ENCODE measurements at places on chromosomes 7 and 10.

DNA sequence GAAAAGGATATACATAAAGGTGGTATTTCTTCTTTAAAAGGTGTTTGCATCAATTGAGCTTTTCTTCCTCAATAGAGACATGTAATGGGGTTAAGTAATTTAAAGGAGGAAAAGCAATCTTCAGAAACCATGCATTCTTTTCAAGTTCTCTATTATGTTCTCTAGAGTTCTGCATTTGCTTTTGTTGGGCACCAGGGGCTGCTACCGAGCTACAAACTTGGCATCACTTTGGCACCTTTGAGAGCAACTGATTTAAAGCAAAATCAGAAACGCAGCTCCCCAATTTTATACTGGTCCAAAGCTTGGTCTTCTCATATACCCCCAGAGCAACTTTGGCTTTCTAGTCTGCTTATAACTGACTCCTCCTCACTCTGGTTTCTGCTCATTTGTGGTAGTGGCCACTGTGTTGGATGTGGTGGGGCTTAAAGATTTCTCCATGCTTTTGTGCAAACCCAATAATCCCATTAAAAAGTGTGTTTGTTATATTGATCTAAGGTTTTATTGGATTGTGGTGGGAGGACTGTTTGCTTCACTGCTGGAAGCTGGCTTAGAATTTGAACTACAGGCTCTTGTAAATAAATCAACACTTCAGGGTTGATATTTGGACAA is 712.1 kb downstream of the PHTF2 start:
- H3K36me3 ChIP-seq, result no peaks in the 10 kb centered on the region
- H3K27ac ChIP-seq, result no peak overlapping the region
- no peaks in the 10 kb centered on the region for H3K4me1 ChIP-seq

DNA sequence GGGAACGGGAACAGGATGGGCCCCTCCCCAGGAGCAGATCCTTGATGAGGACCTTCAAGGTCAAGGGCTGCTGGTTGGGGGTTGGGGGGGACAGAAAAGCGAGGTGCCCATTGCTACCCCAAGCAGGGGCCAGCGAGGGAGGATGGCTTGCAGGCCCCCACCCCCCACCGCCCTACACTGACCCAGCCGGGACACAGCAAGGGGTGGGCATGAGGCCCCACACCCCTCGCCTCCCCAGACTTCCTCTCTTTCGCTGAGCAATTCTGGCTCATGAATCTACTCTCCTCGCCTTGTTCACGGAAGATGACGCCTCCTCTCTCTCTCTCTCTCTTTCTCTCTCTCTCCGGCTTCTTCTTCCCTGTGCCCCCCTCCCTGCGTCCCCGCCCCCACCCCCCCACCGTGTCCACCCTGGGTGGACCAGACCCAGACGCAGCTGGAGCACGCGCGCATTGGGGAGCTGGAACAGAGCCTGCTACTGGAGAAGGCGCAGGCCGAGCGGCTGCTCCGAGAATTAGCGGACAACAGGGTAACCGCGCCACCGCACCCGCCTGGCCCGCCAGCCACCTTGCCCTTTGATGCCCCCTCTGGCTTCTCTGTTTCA is 81.1 kb upstream of the GTF2IRD1 start:
- H3K4me1 ChIP-seq, result peaks cover 15% of the 10 kb centered on the region
- H3K27me3 ChIP-seq, result no peaks in the 10 kb centered on the region
- no peak overlapping the region for H3K4me3 ChIP-seq
- H3K36me3 ChIP-seq, result no peaks in the 10 kb centered on the region
- H3K27ac ChIP-seq, result no peak overlapping the region
- no peak for DNase-seq

DNA sequence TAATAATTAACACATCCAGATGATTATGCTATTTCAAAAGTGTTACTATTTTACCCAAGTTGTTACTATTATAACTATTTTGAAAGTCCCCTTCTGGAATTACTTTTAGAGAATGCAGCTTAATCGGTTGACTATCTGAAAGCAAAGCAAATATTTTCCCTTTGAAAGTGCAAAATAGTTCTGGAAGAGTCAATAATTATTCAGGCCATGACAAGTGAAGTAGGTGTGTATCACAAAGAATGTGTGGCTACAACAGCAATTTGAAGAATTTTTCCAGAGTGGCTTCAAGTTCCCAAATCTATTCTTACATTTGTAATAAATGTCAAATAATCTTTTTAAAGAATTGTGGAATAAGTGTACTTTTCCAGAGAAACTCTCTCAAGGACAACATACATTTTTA is 42.8 kb downstream of the RNLS start:
- no peak overlapping the region for H3K27ac ChIP-seq
- H3K27me3 ChIP-seq, result no peaks in the 10 kb centered on the region
- no peak overlapping the region for H3K4me3 ChIP-seq
- no peaks in the 10 kb centered on the region for H3K4me1 ChIP-seq

- DNase-seq, result no peak
- no peaks in the 10 kb centered on the region for H3K27me3 ChIP-seq
- peaks cover 6% of the 10 kb centered on the region for H3K36me3 ChIP-seq
Measured at GRCh38 chr7:2016021-2016631, 216.6 kb downstream of the MAD1L1 start.

- no peaks in the 10 kb centered on the region for H3K27me3 ChIP-seq
- H3K4me1 ChIP-seq, result no peaks in the 10 kb centered on the region
- no peaks in the 10 kb centered on the region for H3K36me3 ChIP-seq
- no peak for DNase-seq
- H3K27ac ChIP-seq, result no peak overlapping the region
- no peak overlapping the region for H3K4me3 ChIP-seq
Measured at GRCh38 chr10:130913844-130914243, 397.7 kb downstream of the TCERG1L start.

GRCh38 chr7:143902332-143902899 is 440 bp upstream of the TCAF1 start:
- peak overlapping the region; percentile 90 for H3K27ac ChIP-seq
- peak overlapping the region; percentile 91 for H3K4me3 ChIP-seq
- no peak for DNase-seq
- peaks cover 25% of the 10 kb centered on the region for H3K4me1 ChIP-seq
- H3K27me3 ChIP-seq, result no peaks in the 10 kb centered on the region
- peaks cover 3% of the 10 kb centered on the region for H3K36me3 ChIP-seq

Data from central memory CD8-positive, alpha-beta T cell (primary cell).